Stomach (tissue), 19 donors: ENCODE measurements at places on chromosomes 13 and 19. TPM values are rescaled to one million over a fixed set of nuclear protein-coding genes. Genes with fewer than 3 reads are reported as not detected.
A peak's percentile ranks its signal among the peaks of the same experiment; 100 is the strongest.

The CYP2A6 gene
- polyA plus RNA-seq, result not detected

The MBD3L1 gene
- polyA plus RNA-seq, result not detected

The TNPO2 gene
- polyA plus RNA-seq, result 17.2 TPM

The OVOL3 gene
- polyA plus RNA-seq, result not detected

The GARIN5A gene
- 3.1 TPM for polyA plus RNA-seq

The BICRA gene
- polyA plus RNA-seq, result 4.2 TPM

The ZNF415 gene
- polyA plus RNA-seq, result 5.5 TPM

The ABCC4 gene
- 4.9 TPM for polyA plus RNA-seq

The CEACAM7 gene
- polyA plus RNA-seq, result 6.2 TPM

- H3K27ac ChIP-seq, result no peak overlapping the region
- DNase-seq, result no peak
- H3K27me3 ChIP-seq, result no peaks in the 10 kb centered on the region
- H3K4me3 ChIP-seq, result no peak overlapping the region
- H3K4me1 ChIP-seq, result peaks cover 6% of the 10 kb centered on the region
Measured at GRCh38 chr19:7149956-7150705, 80.6 kb downstream of the ZNF557 start.

- no peaks in the 10 kb centered on the region for H3K27me3 ChIP-seq
- peak overlapping the region; percentile 44 for H3K4me3 ChIP-seq
- no peaks in the 10 kb centered on the region for H3K36me3 ChIP-seq
- DNase-seq, result peak; percentile 94
- peaks cover 86% of the 10 kb centered on the region for H3K4me1 ChIP-seq
Measured at GRCh38 chr19:1855040-1855827, 7.0 kb upstream of the REXO1 start.

GRCh38 chr19:35419805-35420204, 28.3 kb upstream of the FFAR2 start:
- peak overlapping the region; percentile 37 for H3K27ac ChIP-seq
- no peak overlapping the region for H3K4me3 ChIP-seq
- H3K27me3 ChIP-seq, result no peaks in the 10 kb centered on the region
- DNase-seq, result no peak
- H3K4me1 ChIP-seq, result peaks cover 11% of the 10 kb centered on the region

DNA sequence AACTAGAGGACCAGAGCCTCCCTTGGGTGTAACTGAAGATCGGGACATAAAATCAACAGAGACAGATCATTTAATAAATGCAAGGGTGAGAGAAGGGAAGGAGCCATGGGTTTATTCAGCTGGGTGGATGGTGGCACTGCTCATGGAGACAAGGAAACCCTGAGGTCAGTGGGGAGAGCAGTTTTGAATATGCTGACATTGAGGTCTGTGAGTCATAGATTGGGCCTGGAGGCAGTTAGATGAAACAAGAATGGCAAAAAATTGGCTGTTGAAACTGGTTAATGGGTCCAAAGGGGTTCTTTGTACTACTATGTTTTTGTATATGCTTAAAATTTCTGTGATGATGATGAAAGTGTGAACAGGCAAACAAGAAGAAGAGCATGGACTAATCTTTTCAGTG, 5.1 kb upstream of the GTF3A start:
- peaks cover 8% of the 10 kb centered on the region for H3K4me1 ChIP-seq
- H3K36me3 ChIP-seq, result no peaks in the 10 kb centered on the region
- H3K27me3 ChIP-seq, result no peaks in the 10 kb centered on the region
- H3K27ac ChIP-seq, result no peak overlapping the region
- H3K4me3 ChIP-seq, result no peak overlapping the region

DNA sequence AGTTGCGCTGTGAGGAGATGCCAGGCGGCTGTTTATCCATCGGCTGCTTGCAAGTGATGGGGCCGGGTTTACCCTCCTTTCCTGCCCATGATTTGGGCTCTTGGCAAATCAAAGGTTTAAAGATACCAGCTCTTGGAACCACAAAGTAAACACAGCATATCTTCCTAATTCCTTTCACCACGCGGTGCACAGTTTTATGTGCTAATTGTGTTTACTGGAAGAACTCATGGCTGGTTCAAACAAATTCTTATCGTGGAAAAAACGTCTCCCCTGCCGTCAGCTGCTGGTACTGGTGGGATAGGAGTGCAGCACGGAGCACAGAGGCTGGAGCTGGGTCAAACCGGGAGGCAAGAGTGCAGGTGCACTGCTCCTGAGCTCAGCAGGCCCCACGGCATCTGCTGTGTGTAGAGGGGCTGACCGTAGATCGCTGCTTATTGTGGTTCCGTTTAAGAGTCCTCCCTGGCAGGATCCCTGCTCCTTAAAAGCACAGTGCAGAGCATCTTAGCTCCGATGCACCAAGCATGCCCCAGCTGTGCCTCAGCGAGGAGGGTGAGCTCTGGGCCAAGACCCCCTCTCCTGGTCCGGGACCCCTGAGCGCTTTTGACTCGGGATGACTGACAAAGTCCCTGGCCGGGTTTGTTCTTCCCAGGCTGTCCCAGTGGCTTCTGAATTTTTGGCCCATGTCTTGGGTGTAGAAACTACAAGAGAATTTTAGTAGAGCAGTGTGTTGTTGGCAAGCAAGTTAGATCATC, 51.3 kb upstream of the GAS6 start:
- H3K4me1 ChIP-seq, result peaks cover 9% of the 10 kb centered on the region
- H3K27me3 ChIP-seq, result peaks cover 41% of the 10 kb centered on the region
- H3K27ac ChIP-seq, result no peak overlapping the region
- DNase-seq, result no peak
- H3K4me3 ChIP-seq, result no peak overlapping the region

DNA sequence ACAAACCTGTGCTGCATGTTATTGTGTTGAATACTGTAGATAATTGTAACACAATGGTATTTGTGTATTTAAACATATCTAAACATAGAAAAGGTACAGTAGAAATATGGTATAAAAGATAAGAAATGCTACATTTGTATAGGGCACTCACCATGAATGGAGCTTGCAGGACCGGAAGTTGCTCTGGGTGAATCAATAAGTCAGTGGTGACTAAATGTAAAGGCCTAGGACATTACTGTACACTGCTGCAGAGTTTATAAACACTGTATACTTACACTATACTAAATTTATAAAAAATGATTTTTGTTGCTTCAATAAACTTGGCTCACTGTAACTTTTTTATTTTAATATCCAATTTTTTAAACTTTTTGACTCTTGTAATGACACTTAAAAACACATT, 34.4 kb downstream of the LMO7 start:
- H3K4me1 ChIP-seq, result no peaks in the 10 kb centered on the region
- H3K4me3 ChIP-seq, result no peak overlapping the region
- H3K27ac ChIP-seq, result no peak overlapping the region
- DNase-seq, result no peak

- DNase-seq, result no peak
- H3K27ac ChIP-seq, result no peak overlapping the region
- H3K4me1 ChIP-seq, result no peaks in the 10 kb centered on the region
- H3K4me3 ChIP-seq, result no peak overlapping the region
- H3K36me3 ChIP-seq, result no peaks in the 10 kb centered on the region
Measured at GRCh38 chr19:29538146-29538545, 12.4 kb downstream of the VSTM2B start.

DNA sequence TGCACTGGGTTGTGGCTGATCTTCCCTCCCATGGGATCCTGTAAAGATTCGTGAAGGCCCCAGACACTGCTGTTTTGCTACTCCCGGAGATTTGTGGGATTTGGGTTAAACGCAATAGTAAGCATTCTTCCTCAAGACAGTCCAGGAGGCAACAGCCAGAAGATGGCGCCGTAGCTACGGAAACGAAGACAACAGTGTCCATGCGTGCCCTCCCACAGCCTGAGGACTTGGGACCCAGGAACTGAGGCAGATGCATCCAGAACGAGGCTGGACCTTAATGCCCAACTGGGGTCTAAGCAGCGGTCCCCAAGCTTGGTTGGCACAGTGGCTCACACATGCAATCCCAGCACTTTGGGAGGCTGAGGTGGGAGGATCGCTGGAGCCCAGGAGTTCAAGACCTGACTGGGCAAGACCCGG, 57.6 kb upstream of the ZNF507 start:
- H3K36me3 ChIP-seq, result no peaks in the 10 kb centered on the region
- peak; percentile 52 for DNase-seq
- no peak overlapping the region for H3K27ac ChIP-seq
- H3K4me3 ChIP-seq, result no peak overlapping the region

- no peaks in the 10 kb centered on the region for H3K4me1 ChIP-seq
- peaks cover 47% of the 10 kb centered on the region for H3K27me3 ChIP-seq
- H3K4me3 ChIP-seq, result no peak overlapping the region
- no peaks in the 10 kb centered on the region for H3K36me3 ChIP-seq
- H3K27ac ChIP-seq, result no peak overlapping the region
Measured at GRCh38 chr19:35349614-35350521, 2.2 kb downstream of the FFAR1 start.

- no peak overlapping the region for H3K27ac ChIP-seq
- no peak for DNase-seq
- H3K4me3 ChIP-seq, result no peak overlapping the region
- no peaks in the 10 kb centered on the region for H3K27me3 ChIP-seq
- no peaks in the 10 kb centered on the region for H3K36me3 ChIP-seq
Measured at GRCh38 chr13:83958531-83958930, 76.3 kb upstream of the SLITRK1 start.

- DNase-seq, result no peak
- H3K4me3 ChIP-seq, result no peak overlapping the region
Measured at GRCh38 chr13:48043789-48044503, 6.4 kb downstream of the NUDT15 start.

GRCh38 chr13:30908416-30908980, 2.4 kb downstream of the MEDAG start:
- DNase-seq, result peak; percentile 51

DNA sequence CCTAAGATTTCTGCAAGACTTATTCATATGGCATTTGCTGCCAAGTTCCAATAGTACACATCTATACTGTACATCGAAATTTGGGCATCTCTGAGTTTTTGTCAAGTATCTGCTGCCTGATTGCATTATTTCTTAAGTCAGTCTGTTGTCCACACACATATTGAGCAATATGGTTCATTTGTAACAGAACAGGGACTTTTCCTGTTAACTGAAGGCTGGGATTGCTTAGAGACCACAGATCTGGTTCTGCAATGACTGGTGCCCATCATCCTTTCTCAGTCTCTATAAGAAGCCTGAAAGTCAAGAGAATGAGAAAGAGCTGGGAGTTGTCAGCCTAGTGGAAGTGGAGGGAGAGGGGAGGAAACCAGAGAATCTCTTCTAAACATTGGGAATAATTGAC, 22.5 kb upstream of the MYCBP2 start:
- no peak for DNase-seq
- no peaks in the 10 kb centered on the region for H3K36me3 ChIP-seq
- no peak overlapping the region for H3K27ac ChIP-seq
- H3K4me3 ChIP-seq, result no peak overlapping the region
- no peaks in the 10 kb centered on the region for H3K27me3 ChIP-seq
